ENCODE measurements at places on chromosomes 1 and 21.

GRCh38 chr1:244087611-244088010 lies 36.5 kb downstream of the ZBTB18 start:
- no peak for DNase-seq

DNA sequence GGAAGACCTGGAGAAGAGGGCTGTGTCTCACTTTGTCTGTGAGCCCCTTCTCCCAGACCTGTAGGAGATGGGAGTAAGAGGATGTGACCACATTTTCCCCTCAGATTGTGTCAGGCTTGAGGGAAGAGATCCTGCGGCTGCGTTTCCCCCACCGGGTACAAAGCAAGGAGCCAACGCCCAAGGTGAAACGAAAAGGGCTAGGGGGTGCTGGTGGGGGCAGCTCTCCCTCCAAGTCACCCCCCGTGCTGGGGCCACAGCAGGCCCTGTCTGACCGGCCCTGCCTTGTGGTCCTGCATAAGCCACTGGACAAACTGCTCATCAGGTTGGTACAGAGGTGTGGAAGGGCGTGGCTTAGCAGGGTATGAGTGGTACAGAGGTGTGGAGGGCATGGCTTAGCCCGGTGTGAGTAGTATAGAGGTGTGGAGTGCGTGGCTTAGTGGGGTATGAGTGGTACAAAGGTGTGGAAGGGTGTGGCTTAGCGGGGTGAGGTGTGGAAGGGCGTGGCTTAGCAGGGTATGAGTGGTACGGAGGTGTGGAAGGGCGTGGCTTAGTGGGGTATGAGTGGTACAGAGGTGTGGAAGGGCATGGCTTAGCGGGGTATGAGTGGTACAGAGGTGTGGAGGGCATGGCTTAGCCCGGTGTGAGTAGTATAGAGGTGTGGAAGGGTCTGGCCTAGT lies 30.6 kb downstream of the HYI start:
- DNase-seq, result no peak

DNA sequence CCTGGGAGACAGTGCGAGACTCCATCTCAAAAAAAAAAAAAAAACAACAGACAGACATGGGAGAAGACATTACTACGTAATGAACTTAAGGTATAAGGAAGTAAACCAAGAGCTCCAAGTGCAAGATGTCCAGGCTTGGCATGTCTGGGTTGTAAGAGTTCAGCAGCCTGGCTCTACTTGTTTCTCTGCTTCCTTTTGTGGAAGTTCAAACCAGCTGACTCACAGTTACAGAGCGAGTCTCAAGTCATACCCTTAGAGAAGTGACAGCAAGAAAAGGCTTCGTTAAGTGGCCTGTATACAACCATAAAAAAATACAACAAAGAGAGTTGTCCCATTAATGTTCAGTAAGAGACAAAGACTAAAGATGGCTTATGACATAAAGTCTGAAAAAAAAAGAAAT lies 1.3 kb downstream of the RIT1 start:
- no peak for DNase-seq

DNA sequence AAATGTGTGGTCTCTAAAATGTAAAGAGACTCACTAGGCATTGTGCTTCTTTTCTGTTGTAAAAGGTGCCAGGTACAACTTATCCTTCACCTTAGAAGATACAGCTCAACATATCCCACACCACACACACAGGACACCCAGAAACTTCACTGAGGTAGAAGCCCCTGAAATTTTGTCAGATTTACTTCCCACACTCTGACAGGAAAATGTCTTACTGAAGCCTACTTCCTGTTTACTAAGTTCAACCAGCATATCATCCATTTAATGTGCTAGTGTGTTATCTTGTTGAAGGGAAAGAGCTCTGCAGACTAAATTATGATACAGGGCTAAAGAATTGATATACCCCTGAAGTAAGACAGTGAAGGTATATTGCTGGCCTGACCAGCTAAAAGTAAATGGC lies 39.9 kb upstream of the INSL5 start:
- DNase-seq, result no peak

GRCh38 chr1:233334092-233334491 lies 6.6 kb downstream of the MAP3K21 start:
- DNase-seq, result no peak

DNA sequence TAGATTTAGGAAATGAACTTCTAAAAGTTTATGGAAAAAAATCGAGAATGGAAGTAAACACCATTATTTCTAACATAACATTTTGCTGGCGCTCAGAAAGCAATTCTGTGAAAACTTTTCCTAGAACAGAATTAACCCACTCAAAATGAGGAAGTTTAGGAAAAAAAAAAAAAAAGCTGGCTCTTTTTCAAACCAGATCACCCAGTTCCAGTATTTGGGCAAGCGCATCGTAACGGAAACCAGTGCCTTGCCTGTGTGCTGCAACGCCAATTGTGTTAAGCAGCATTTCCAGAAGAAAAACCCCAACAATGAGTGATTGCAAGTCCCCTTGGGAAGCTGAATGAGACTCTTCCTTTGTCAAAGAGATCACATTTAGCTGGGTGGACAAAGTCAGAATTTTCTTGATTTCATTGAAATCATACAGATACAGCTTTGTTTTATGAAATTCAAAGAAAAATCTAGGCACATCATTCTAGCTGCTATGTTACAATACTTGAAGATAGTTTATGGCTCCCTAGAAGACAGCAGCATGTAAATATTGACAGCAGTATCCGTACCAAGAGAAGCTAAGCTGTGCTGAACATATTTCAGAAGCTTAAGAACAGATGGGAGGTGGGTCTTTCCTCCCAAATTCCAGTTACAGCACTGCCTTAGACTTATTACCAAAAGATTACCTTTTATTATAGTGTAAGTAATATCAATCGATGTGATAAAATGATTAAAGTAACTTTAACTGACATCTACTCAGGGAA lies 113.4 kb downstream of the ERG start:
- DNase-seq, result no peak

DNA sequence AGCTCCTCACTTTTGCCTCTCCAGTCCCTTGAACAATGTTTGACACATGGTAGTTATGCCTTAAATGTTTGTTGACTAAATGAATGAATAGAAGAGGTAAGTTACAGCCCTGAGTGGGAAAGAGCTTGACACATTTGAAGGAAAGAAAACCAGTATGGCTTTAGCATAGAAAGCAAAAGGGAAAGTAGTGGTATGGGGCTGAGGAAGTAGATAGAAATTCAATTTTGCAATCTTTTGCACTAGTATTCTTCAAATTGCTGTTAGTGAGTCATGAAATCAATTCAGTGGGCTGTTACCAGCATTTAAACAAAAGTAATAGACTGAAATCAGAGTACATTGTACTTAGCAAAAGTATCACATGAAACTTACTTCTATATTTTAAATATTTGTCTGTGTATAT lies 21.1 kb downstream of the PLA2G4A start:
- no peak for DNase-seq

DNA sequence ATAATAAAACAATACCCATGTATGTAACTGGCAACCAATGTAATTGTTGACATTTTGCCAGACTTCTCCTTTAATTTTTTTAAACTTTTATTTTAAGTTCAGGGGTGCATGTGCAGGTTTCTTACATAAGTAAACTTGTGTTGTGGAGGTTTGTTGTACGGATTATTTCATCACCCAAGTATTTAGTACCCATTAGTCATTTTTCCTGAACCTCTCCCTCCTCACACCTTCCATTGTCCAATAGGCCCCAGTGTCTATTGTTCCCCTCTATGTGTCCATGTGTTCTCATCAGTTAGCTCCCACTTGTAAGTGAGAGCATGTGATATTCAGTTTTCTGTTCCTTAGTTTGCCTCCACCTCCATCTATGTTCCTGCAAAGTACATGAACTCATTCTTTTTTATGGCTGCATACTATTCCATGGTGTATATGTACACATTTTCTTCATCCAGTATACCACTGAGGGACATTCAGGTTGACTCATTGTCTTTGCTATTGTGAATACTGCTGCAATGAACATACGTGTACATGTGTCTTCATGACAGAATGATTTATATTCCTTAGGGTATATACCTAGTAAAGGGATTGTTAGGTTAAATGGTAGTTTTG lies 6.7 kb downstream of the DEPDC1 start:
- no peak for DNase-seq

- DNase-seq, result no peak
These were observed 2.7 kb downstream of the CHI3L1 start for GRCh38 chr1:203183828-203184227.

DNA sequence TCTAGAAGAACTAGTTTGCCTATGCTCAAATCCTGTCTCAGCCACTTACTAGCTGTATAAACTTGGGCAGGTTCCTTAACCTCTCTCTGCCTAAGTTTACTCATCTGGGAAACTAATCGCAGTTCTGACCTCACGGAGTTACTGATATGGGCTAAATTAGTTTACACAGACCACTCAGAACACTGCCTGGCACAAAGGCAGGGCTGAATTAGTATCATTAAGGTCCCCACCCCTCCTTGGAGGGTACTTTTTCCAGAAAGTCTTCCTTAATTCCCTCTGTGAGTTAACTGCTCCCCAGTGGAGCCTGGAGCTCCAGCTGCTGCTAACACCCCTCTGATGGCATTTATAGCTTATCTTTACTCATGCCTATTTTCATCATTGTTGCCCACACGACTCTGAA lies 40.3 kb downstream of the SSBP3 start:
- no peak for DNase-seq

DNA sequence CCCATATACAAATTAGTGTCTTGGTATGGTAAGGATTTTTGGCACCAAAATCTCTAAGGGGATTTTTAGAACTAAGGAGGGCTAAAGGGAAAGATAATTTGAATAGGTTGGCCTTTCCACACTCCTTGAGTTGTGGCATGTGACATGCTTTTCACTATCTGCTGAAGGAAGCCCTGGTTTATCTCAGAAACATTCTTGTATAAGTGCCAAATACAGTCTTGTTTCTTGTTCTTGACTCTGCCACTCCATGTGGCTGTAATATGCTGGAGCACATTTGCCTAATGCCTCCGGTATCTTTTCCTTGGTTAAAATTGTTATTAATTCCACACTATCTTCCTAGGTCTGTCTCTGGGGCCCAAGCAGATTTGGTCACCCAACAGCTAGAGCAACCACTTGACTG lies 457.0 kb downstream of the USP25 start:
- DNase-seq, result no peak

- no peak for DNase-seq
These were observed 121.0 kb upstream of the IRF2BP2 start for GRCh38 chr1:234730770-234731568.

- no peak for DNase-seq
These were observed 185.1 kb downstream of the TM2D1 start for GRCh38 chr1:61539720-61540462.

- no peak for DNase-seq
These were observed 48.7 kb downstream of the RAP1GAP start for GRCh38 chr1:21620496-21620895.

DNA sequence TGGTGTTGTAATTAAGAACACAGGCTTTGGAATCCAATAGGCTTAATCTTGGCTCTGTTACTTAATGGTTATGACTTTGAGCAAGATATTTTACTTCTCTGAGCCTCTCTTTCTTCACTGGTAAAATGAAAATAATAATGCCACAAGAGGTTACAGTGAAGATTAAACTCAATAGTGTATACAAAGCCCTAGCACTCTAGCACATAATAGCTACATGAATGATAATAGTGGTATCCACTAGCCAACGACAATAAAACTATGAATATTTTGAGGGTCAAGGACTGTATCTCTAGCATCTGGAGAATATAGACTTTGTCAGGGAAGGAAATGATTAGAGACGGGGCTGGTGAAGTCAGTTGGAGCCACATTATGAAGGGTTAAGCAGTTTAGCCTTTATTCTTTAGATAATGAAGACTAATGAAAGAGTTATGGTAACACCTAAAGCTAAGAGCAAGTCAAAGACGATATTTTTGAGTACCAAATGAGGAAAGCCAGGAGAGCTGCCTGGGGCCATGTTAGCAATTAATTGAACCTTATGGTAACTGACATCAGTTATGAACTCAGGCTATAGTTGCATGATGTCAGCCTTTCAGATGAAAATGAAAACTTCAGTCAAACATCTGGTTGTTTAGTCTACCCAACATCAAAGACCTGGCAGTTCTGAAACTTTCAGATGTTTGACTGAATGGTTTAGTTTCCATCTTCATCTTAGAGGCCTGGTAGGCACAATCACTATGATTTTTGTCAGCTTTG lies 32.8 kb upstream of the RNF11 start:
- DNase-seq, result no peak

DNA sequence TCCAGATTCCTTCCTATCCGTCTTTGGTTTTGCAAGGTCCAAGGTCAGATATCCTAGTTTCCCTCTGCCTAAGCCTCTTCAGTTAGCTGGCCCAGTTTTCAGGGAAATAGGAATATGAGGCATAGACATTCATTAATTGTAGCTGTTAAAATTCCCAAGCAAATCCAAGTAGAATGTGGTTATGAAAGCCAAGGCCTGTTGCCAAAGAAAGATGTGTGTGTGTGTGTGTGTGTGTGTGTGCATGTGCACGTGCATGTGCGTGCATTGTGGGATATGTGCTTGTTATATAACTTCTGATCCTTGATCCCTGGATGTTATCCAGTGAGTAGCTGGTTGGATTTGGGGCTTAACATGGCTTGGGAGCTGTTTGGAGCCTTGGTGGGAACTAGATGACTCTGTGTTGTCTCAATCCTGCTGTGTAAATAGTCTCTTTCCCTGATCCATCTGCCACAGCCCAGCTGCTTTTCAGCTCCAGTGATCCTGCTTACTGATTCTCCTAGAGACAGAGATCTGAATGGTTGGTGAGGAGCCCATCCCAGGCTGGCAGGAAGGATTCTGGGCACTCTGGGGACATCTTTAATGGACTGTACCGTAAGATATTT lies 70.6 kb upstream of the GCLM start:
- no peak for DNase-seq

DNA sequence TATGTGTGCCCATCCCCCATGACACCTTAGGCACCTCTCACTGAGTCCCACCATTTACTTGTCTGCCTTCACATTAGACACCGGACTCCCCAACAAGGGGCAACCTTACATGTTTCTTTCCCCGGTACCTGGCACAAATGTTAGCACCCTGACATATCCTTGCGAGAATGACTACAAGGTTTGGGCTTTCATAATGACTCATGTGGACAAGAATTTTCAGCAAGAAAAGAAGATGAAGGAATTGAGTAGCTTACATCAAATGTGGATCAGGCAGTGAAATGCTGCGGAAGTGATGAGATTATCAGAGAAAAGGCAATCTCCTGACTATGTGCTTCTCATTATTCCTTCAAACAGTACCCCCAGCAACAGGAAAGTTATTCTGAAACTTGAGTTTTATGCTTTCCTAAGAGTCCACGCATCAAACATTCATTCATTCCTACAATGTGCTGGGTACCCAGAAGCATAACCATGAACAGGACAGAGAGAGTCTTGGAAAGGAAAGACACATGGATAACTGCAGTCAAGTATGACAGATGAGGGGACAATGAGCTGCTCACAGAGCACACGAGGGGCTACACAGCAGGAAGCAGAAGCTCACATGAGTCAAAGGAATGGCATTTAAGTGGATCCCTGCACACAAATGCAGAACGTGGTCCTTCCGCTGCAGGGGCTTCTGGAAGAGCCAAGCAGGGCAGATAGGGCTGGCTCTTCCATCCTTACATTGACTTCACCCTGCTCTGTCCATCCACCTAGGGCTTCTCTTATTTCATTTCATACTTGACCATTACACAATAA lies 112.1 kb downstream of the PCNX2 start:
- no peak for DNase-seq

Measured in stimulated activated CD8-positive, alpha-beta memory T cell treated with anti-CD3 and anti-CD28 coated beads, Interleukin-4, amount 100 ng/mL, for 1 hour (primary cell).